ENCODE measurements at places on chromosomes 12 and 14.

GRCh38 chr12:71756054-71756690 lies 1.5 kb downstream of the RAB21 start:
- DNase-seq = no peak

DNA sequence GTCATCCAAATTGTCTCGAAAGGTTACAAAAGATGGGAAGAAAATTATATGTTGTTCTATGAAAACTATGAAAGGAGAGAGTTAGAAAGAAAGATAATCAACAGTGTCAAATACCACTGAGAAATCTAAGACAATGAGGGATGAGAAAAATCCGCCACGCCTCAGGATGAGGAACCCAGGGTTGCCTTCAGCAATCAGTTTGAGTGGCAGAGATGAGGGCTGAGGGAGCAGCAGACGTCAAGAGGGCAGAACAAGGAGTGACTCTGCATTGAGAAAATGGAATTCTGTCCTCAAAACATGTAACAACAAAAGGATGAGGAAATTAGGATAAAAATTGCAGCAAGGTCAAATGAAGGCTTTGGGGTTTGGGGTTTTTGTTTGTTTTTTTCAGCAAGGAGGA lies 18.3 kb upstream of the OXA1L start:
- DNase-seq = no peak

DNA sequence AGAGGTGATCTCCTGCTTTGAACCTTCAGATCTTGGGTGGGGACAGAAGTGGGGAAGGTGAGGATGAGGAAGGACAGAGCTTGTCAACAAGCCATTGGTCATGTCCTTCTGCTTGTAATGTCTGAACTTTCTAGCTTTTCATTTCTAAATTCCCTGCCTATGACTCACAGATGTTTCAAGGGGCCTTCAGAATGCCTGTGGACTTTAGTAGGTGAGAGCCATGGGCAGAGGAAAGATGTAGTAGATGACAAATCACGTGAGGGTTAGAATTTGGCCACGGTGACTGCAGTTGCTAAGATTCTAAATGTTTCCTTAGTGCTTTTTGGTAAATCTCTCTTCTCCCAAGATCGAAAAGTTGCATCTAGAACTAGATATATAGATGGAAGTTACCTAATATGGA lies 18.7 kb upstream of the CREBL2 start:
- DNase-seq = no peak

GRCh38 chr12:30746190-30746589 lies 8.6 kb downstream of the CAPRIN2 start:
- DNase-seq = no peak

GRCh38 chr12:27814851-27815591 lies 35.0 kb upstream of the MANSC4 start:
- no peak for DNase-seq
